ENCODE measurements at places on chromosomes 7 and 10. TPM values are rescaled to one million over a fixed set of nuclear protein-coding genes. Genes with fewer than 3 reads are reported as not detected.

The SGCE gene
- not detected for polyA plus RNA-seq

The ENTPD7 gene
- 4.5 TPM for polyA plus RNA-seq

The STEAP2 gene
- polyA plus RNA-seq = not detected

The SORCS3 gene
- polyA plus RNA-seq = not detected

The PRSS37 gene
- polyA plus RNA-seq = not detected

The MALRD1 gene
- polyA plus RNA-seq = not detected

DNA sequence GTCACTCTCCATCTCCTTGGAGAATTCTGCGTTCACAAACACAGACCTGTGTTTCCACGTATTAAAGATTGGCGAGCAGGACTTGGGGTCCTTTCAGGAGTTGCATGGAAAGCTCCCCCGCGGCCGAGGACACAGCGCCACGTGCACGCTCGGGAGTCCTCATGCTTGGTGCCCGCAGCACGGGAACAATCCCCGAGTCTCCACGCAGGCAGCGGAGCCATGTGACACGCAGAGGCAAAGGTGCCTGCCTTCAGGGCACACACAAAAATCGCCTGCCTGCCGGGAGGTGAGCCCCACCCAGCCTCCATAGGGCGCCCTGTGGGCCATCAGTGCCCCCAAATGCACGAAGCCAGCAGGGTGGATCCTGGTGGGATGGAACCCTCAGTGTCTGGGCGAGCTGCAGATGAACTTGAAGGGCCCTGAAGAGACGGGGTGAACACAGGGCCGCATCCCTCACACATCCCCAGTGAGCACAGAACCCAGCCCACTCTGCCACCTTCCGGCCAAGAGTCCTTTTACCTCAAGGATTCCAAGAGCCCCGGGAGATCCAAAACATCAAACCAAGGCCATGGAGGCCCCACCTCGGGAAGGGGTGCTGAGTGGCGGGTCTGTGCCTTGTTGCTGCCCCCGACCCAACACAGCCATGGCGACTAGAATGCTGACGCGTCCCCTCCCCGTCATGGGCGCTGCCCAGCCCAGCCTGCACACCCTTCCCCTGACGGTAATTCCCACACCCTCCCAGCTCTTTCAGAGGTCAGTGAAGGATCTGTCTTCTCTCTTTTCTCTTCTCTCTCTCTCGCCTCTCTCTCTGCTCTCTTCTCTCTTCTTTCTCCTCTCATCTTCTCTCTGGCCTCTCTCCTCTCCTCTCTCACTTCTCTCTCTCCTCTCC is 55.9 kb downstream of the CFAP46 start:
- DNase-seq = no peak

DNA sequence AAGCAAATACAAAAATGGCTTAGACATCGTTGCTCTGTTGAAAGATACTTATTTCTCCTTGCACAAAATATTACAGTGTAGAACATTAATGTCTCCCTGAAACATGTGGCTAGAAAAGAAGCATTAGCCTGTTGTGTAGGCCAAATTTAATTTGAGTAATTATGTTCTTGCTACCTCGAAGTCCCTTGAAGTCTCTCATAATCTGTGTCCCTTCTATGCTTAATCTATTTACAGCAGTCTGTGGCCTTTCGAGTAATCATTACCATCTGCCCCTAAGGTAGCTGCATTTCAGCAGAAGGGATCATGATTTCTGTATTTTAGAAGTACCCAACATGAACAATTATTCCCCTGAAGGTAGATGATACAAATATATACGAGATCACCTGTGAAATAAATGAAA is 615.2 kb downstream of the GRM8 start:
- no peak for DNase-seq

GRCh38 chr7:28474640-28475039 is 62.3 kb downstream of the CREB5 start:
- no peak for DNase-seq

- peak; percentile 51 for DNase-seq
These were observed 553.8 kb downstream of the GRM8 start for GRCh38 chr7:126698909-126699308.

DNA sequence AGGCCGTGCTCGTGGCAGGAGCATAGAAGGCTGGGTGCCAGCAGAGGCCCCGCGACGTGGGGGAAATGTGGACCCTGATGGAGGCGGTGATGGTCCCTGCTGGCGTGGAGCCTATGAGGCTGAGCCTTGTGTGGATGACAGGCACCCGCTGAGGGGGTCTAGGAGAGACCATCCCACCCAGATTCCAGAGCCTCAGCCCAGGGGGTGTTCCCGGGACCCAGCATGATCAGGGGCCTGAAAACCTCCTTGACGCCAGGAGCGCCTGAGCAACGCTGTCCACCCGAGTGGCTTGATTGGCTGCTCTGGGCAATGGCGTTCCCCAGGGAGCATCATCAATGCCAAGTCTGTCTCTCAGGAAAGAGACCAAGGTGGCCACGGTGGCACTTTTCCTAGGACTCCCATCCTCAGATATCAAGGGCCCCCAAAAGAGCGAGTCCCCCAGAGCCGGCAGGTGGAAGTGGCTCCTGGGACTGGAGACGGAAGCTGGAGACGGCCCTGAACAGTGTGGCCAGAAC is 61.1 kb downstream of the PWWP2B start:
- no peak for DNase-seq

DNA sequence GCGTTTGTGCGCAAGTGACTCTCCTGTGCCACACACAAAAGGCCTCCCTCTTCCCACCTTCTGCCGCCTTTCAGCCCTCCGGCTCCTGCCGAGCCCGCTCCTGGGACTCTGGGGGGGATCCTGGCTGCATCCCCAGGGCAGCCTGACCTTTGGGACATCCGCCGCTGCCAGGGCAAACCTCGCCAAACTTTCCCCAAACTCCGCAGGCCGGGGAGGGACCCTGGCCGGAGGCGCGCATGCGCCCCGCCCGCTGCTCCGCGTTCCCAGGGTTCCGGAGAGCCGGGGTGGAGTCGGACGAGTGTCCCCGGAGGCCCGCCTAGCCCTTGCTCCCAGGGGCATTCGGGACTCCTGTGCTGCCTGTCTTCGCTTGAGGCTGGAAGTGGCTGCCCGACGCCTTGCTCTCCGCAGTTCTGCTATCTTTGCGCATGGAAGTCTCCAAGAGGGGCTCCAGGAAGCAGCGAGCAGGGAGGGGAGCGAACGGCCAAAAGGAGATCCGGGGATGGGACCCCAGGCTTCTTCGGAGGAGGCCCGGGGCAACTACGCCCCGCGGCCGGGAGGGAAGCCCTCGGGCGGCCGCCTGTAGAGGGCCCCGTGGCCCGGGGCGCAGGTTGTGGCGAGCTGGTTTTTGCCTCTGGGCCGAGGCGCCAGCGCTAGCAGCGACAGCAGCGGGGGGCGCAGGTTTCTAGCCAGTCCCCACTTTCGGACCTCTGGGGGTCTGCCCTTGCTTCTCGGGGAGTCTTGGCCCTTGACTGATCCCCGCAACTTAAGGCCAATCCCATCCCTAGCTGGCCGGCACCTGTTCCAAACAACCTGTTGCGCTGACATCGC is 7.0 kb downstream of the PTF1A start:
- no peak for DNase-seq

DNA sequence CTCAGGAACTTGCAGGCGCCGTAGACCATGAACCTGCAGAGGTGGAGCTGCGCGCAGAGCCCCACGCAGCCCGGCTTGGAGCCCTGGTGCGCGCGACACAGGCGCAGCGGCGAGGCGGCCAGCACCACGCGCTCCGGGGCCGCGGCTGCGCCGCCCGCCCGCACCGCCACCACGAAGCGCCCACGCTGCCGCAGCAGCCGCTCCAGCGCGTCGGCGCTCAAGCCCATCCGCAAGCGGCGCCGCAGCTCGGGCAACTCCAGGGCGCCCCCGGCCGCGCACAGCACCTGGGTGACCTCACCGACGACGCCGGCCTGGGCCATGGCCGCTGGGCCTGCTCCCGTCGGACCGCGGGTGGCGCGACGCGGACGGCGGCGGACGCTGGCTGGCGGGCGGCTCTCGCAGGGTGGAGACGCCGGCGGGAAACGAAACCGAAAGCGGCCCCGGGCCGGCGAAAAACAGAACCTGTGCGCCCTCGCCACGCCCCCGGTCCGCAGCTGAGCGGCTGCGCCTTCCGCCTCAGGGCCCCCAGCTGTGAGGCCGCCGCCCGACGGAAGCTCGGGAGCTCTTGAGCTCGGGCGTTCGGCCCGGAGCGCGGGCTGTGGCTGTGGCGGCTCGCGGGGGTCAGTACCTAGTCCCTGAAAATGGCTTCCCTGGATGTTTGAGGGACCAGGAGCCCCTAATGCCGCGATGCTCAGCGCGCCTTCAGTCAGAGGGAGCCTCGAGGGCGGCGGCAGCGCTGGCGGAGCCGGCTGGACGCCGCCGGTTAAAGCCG is at the start of gene PARP12:
TSS of gene PARP12 (minus strand) at position 424 of the 772 bp plus-strand sequence. CDS start at position 320, 104 bp downstream.
- DNase-seq = peak; percentile 97

- DNase-seq = no peak
These were observed 155.6 kb upstream of the MKI67 start for GRCh38 chr10:128281861-128282260.

- no peak for DNase-seq
These were observed 2.2 kb upstream of the C10orf95 start for GRCh38 chr10:102453502-102453901.

DNA sequence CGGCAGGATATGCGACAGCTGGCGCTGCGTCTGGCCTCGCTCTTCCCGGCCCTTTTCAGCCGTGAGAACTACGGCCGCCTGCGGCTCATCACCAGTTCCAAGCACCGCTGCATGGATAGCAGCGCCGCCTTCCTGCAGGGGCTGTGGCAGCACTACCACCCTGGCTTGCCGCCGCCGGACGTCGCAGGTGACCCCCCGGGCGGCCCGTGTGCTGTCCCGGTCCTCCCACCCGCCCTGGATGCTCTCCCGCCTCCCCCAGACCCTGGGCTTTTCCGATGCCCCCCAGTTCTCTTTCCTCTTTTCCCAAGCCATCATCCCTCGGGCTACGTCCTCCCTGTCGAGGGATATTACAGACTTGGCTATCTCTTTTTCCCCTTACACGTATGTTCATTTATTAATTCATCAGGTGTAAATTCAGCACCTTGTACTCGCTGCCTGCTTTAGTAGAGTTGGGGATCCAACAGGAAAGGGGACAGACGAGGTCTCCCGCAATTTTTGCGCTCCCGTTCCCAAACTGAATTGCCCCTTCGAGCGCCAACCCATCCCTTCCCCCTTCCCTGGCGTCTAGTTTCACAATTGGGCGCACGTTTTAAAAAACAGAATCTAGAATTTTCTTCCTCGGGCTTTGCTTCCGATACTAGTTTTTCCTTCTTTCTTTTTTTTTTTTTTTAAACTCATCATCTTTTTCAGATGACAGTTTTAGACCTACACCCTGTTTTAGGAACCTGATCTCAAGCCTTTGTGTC is 846 bp downstream of the MINPP1 start:
- peak; percentile 51 for DNase-seq

DNA sequence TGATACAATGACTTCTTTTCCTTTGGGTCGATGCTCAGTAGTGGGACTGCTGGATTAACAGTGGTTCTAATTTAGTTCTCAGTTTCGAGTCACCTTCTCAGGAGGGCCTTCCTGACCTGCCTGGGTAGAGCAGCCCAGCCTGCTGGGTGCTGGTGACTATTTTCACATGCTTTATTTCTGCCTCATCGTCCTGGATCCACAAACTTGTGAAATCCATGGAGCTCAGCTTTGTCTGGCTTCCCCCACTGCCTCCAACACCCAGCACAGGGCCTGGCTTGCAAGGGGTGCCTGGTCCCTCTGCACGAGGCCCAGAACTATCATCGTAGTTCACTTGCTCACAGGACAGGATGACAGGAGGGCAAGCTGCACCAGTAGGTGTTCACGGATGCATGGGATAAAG is 46.9 kb downstream of the SPOCK2 start:
- no peak for DNase-seq

DNA sequence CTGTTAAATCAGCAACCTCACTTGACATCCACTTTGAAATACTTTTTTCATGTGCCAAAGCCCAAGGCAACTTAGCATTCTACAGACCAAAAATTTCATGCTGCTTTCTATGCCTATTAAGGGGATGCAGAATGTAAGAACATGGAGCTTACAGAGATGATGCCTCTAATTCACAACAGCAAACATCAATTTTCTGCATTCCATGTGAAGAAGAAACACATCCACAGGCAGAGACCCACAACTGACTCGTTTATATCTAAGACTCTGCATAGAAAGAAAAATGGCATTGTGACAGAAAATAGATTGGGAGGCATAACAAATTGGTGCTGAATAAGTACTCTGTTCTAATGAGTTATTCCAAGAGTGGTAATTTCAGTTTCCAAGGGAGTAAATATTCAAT is 107.6 kb downstream of the SGMS1 start:
- no peak for DNase-seq

DNA sequence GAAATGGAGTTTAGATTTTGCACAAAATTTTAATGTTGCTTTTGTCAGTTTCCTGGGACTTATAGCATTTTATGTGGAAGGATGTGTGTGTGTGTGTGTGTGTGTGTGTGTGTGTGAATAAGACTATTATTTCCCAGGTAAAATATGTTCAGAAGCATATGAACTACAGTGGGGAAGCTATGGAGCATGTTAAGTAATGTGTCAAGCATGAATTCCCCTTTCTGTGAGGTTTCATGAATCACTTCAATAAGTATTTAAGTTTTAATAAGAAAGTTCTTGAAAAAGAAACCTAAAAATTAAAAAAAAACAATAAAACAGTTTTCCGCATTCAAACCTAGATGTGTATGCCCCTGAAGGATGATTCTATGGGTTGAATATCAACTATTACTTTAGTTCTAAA is 693 bp downstream of the CREB5 start:
- DNase-seq = no peak

GRCh38 chr7:28112883-28113540 is 67.6 kb downstream of the JAZF1 start:
- DNase-seq = no peak

- DNase-seq = no peak
These were observed 91.2 kb upstream of the PARD3 start for GRCh38 chr10:34906067-34906965.

DNA sequence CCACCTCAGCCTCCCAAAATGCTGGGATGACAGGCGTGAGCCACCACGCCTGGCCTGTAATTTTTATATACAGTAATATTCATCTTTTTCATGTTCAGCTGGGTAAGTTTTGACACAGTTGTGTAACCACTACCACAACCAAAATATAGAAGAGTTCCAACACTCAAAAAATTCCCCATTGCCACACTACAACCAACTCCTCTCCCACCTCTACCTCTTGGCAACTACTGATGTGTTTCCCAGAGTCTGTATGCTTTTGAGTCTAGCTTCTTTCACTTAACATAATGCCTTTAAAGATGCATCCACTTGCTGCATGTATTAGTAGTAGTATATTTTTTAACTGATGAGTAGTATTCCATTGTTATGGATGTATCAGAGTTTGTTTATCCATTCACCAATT is 90.7 kb downstream of the SRPK2 start:
- DNase-seq = no peak

- no peak for DNase-seq
These were observed 1088.9 kb downstream of the KCNMA1 start for GRCh38 chr10:76548716-76549115.

Data from K562 (cell line).